ENCODE measurements at places on chromosomes 7 and 10.
A peak's percentile ranks its signal among the peaks of the same experiment; 100 is the strongest.

- DNase-seq, result no peak
These were observed 48.1 kb downstream of the GNAI1 start for GRCh38 chr7:80182630-80183276.

- no peak for DNase-seq
These were observed 333.7 kb upstream of the SHH start for GRCh38 chr7:156145996-156146395.

GRCh38 chr7:129199406-129199805 is 11.0 kb downstream of the SMO start:
- DNase-seq, result no peak

DNA sequence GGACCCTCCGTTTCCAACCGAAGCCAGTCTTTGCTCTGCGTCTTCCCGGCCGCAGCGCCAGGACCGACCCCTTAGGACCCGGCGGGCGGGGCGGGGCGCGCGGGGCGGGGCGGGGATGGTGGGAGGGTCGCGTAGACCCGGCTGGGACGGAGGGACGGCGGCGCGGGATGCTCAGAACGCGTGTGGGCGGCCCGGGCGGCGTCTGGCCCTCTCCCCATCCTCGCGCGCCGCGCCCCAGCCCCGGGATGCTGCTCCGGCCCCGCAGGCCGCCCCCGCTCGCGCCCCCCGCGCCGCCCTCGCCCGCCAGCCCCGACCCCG is at the start of gene UTF1:
Gene UTF1, plus strand, starts transcription at position 174 of the 318 bp plus-strand sequence. Its CDS starts 72 bp downstream, at position 246.
- DNase-seq, result no peak

- no peak for DNase-seq
These were observed 52.2 kb upstream of the MKI67 start for GRCh38 chr10:128178302-128178958.

- DNase-seq, result peak; percentile 2
These were observed 84.7 kb upstream of the GPR141 start for GRCh38 chr7:37598824-37599223.

DNA sequence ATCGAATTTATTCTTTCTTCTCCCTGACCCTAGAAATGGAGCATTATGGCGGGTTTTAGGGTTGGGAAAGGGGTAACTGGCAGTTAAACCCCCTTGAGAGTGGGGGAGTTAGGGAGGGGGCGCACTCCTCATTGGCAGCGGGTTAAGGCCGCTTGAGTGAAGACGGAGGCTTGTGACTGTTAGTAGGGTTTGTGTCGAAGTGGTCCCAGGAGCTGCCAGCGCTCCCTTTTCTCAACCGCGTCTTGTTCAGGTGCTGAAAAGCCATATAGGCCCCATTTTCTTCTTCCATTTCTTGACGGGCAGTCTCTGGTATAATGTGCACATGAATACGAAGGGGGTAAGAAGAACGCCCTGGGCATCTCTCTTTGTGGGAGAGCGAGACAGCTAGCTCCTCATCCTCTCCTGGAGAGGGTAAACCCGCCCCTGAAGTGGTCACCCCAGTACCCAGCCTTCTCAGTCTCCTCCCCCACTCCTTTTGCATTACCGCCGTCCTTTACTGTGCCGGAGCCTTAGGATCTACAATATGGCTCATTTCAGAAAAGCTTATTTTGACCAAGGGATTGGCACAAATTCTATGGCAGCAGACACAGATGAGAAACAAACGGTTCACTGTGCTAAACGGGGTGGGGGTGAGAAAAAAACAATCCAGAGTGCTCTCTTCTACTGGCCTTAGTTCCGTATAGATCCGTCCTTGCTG is 836 bp downstream of the KMT2E start:
- peak; percentile 69 for DNase-seq

DNA sequence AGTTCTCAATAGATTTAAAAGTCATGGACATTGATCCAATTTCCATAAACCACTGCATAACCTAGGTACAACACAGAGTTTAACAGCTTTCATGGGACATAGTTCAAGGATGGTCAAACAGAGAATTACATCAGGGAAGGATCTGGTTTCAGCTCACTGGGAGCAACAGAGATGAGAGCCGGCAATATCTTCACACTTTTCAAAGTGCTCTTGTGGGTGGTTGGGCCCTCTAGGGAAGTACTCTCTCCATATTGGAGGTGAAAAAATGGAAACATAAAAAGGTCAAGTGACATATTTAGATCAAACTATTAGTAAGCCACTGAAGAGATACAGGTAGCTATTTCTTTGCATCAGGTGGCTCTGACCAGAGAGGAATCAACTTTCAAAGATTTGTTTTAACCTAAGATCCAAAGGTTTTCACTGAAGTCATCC is 61.8 kb upstream of the LRRN3 start:
- DNase-seq, result no peak

DNA sequence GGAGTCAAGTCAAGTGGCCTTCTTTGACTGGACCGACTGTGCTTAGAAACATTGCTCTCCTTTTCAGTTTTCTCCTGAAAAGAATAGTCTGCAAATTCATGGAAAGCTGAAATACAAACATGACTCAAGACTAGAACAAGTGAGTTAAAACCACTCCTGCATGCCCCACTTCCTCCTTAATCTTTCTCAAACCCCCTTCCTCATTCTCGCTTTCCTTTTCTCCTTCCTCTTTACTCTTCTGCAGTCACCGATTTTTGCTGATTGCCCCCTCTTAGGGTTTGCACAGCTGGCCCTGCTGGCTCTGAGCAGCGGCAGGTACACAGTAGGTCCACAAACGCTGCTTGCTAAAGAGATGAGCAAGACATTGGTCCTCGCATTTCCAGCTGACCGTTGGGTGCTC is 34.8 kb upstream of the MKI67 start:
- DNase-seq, result no peak

DNA sequence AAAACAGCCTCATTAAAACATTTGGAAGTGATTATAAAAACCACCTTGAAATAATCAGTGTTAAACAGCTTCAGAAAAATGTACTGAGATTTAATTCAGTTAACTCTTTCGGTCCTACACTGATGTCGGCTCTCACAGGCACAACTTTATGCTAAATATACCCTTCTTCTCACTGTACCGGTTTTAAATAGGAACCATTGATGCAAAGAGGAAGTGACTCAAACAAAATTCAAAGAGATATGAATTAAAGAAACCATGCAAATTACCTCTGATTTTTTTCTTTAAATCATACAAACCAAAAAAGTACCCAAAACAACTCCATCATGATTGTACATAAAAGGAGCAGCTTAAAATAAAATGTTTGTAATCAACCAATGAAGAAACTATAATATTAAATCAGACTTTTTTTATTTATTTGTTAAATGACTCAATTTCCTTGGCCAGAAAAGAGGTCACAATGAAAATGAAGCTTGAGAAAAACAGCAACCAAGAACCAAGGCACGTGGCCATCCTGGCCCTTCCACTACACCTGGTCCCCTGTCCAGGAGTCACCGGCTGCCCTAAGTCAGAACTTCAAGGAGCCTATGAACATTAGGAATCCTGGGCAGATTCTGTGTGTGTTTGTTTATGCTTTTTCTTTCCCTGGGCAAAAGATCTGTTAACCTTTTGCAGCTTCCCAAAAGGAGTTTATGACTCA is 73.0 kb upstream of the CABCOCO1 start:
- no peak for DNase-seq

GRCh38 chr7:156732091-156732625 is 91.6 kb downstream of the RNF32 start:
- DNase-seq, result no peak

DNA sequence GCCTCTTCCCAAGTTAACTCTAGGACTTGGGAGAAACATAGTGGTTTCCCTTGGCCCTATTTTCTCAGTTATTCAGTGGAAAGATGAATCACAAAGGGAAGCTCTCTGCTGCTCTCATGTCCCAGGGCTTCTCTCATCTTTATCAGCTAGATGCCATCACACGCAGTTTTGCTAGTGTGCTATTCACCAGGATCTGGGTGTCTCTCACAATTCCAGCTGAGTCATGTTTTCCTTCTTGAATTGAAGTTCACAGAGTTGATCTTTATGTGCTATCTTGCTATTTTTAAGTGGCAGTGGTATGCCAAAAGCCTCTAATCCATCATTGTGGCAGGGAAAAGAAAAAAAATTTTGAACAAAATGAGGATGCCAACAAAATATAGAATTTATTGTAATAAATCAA is 101.3 kb downstream of the TWIST1 start:
- no peak for DNase-seq

- no peak for DNase-seq
These were observed 610.3 kb downstream of the PTPRN2 start for GRCh38 chr7:157977306-157977705.

DNA sequence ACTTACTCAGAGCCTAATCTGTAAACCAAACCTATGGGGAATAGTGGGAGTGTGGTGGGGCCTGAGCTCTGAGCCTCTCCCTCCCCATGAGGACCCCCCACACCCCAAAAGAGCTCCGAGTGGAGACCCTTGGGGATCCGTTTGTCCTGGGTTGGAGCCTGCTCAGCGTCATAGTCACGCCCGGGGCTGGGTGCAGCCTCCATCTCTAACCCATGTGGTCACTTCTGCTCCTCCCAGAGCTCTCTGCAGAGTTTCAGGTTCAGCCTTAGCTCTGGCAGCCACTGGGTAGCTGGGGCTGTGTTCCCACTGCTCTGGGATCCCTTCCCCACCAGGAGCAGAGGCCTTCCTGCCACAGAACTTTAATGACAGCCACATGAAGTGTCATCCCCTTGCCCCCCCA is 25.9 kb downstream of the PFKFB3 start:
- no peak for DNase-seq

- no peak for DNase-seq
These were observed 964.6 kb upstream of the CELF2 start for GRCh38 chr10:10053051-10053450.

DNA sequence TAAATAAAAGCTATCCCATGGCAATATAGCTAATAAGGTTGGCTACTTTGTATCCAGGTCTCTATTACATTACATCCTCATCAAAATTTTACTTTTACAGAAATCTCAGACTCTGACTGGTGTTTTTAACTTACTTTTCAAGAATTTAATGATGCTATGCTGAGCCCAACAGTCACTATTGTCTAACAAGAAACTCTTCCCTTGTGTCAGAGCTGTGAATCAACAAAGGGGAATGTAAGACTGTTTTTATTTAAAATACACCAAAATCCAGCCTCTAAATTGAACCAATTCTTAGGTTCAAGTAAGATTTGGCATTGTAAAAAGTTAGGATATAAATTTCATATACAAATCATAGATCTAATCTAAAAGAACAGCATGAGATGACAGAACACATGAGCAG is 7.0 kb downstream of the RTKN2 start:
- no peak for DNase-seq

DNA sequence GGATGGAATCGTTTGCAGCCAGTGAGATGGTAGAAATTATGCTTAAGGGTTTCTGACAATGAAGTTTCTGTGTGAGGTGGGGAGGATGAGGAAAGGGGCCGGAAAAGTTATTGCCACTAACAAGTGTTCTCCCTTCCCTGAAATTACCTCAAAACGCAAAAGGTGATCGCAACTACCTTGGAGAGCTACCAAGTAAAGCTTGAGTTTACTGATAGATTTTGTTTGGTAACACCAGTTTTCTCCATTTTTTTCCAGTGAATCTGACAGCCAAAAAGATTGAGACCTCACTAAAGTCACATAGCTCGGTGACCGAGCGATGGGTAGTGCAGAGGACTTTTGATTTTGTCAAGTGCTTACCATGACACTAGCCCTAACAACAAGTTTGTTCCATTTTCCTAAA is 1.6 kb downstream of the SUV39H2 start:
- no peak for DNase-seq

- peak; percentile 21 for DNase-seq
These were observed 43.9 kb upstream of the ARHGAP12 start for GRCh38 chr10:31972519-31973041.

- DNase-seq, result no peak
These were observed 413.6 kb upstream of the PCDH15 start for GRCh38 chr10:55214608-55215007.

- no peak for DNase-seq
These were observed 70.3 kb upstream of the KMT2E start for GRCh38 chr7:104943502-104944343.

DNA sequence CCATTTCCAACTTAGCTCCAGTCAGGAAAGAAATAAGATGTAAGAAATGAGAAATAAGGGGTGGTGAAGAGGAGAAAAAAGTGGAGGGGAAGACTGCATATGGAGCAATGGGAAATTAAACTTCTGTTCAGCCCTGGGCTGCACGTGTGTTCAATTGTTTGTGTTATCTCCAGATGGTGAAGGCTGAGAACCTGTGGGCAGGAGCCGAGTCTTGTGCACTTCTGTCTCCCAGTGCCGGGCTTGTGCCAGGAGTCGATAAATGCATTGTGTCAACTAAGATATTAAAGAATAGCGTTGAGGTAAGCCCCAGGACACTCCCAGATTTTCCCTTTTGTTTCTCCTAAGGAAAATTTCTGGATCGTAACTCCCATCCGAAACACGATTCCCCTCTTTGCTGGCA is 98.2 kb downstream of the PRLHR start:
- DNase-seq, result no peak

- DNase-seq, result no peak
These were observed 31.1 kb downstream of the DRGX start for GRCh38 chr10:49364747-49365146.

DNA sequence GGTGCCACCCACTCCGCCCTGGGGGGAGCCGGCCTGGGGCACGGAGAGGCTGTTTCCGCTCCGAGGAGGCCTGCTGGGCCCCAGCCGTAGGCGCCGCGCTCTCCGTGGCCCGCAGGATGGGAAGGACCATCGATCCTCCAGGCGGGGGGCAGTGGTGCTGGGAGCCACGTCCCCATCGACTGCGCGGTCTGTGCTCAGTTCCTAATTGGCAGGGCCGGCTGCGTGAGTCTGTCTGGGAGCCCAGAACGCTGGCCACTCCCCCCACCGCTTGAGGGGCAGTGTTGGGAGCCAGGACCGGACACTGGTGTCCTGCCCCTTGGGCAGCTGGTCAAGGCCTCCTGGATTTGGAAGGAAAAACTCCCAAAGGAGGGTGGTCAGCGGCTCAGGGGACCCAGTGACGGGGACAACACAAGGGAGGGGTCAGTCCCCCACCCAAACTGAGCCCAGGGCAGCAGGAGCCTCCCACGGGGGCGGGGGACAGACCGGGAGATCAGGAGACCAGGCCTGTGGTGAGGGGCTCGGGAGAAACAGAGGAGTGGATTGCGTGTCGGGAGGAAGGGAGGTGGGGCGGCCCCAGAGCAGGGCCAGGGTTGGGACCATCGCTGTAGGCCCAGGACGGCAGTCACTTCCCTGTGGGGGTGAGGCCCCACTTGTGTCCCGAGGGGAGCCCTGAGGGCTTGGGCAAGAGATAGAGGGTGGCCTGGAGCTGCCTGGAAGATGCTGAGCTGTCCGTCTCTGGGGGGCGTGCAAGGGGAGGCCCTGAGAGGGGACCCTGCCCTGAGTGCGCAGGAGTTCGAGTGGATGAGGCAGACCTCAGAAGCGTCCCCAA is 89.0 kb downstream of the UNCX start:
- DNase-seq, result no peak
